ENCODE measurements at places on chromosomes 11 and 22. TPM values are rescaled to one million over a fixed set of nuclear protein-coding genes. Genes with fewer than 3 reads are reported as not detected.

The FOLR3 gene
- total RNA-seq, result 0.25 TPM

The OR10G8 gene
- total RNA-seq, result not detected

The MAJIN gene
- not detected for total RNA-seq

DNA sequence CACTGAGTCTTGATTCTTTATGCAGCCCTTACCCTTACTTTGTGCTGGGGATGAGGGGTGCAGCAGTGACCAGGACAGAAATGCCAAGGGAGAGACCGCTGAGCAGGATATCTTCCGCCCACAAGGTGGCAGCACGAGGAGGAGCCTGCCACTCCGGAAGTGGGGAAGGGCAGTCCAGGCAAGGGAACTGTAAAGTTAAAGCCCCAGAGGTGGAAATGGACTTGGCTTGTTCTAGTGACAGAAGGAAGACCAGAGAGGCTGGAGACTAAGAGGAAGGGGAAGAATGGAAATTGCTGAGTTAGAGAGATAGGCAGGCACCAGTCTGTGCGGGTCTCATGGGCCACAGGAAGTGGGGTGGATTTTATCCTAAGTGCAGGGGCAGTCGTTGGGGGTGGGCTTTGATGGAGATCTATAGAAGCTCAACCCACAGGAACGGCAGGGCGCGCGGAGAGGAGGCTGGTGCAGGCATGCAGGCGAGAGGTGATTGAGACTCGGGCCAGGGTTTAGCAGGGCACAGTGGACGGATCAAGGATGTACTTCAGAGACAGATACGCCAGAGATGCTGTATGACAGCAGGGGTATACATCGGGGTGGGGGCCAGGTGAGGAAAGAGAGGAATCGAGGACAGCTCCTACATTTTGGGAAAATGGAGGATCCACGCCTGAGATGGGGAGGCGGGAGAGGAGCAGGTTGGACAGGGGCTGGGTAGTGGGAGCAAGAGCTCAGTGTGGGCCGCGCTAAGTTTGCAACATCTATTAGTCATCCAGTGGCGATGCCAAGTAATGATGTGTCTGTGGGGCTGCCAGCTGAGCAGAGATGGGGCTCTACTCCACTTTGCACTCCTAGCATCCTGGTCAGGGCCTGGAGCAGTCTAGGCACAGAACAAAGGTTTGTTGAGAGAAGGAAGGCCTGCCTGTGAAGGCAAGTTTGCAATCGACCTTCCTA lies 3.3 kb upstream of the GRK2 start:
- peak overlapping the region; percentile 52 for H3K4me3 ChIP-seq
- H3K36me3 ChIP-seq, result no peaks in the 10 kb centered on the region
- H3K27me3 ChIP-seq, result peaks cover 34% of the 10 kb centered on the region
- no peak overlapping the region for H3K27ac ChIP-seq
- H3K4me1 ChIP-seq, result peaks cover 27% of the 10 kb centered on the region

DNA sequence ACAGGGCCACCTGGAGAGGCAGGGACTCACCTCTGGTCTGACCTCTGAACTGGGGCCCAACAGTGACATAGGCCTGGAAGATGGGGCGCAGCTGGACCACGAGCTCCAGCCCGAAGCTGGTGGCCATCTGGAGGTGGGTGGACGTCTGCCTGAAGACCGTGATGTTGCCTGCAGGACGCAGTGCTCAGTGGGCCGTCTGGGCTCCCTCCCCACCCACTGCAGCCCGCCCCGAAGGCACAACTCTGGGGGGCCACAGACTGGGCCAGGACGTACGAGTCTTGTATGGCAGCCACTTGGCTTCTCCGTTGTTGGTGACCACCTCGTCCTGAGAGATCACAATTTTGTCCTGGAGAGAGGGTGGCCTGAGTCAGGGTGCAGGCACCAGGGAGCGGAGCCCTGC lies 7.9 kb downstream of the MUC6 start:
- no peak overlapping the region for H3K27ac ChIP-seq
- DNase-seq, result no peak
- no peaks in the 10 kb centered on the region for H3K36me3 ChIP-seq
- no peak overlapping the region for H3K4me3 ChIP-seq
- H3K4me1 ChIP-seq, result no peaks in the 10 kb centered on the region

- H3K4me1 ChIP-seq, result 0 out of 2 replicates have a peak, but pooled peaks cover 3% of the 10 kb centered on the region
- no peak overlapping the region for H3K27ac ChIP-seq
- peaks cover 49% of the 10 kb centered on the region for H3K27me3 ChIP-seq
- no peaks in the 10 kb centered on the region for H3K36me3 ChIP-seq
- DNase-seq, result no peak
These were observed 4.6 kb upstream of the IL17REL start for GRCh38 chr22:50016988-50017700.

DNA sequence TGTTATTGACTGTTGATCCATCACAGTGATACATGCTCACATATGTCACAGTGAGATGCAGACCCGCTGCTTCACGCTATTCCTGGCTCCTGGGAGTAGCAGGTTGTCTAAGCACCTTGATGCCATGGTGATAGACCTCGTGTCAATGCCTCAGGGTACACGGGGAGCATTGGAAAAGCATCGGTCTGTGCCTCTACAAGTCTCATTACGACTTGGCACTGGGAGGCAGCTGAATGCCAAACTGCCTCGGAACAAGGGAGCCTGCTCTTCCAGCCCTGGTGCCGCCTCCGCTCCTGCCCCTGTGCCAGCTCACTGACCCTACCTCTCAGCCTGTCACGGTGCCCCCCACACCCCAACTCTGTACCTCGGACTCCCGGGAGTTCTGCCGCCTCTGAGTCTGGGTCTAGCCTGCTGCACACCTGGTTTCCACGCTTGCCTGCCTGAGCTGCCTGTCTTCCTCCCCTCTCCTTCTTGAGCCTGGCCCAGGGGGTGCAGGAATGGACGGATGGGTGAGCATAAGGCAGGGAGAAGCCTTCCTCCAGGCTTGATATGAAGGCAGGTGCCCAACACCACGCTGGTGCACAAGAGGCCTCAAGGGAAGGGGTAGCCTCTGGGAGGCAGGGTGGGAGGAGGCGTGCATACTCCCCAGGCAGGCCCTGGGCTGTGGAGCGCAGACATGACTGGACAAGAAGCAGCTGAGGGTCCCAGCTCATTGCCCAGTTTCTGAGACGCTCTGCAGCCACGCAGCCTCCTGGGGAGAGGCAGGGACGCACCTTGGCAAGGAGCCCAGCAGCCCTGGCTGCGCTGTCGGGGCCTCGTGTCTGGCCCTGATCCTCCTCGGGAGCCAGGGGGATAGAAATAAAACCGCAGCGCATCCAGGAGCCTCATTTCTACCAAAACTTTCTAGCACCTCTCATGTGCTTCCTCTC lies 1.8 kb upstream of the NFAM1 start:
- H3K27me3 ChIP-seq, result peaks cover 15% of the 10 kb centered on the region
- DNase-seq, result no peak
- H3K36me3 ChIP-seq, result no peaks in the 10 kb centered on the region
- peaks cover 25% of the 10 kb centered on the region for H3K4me1 ChIP-seq
- no peak overlapping the region for H3K4me3 ChIP-seq
